Activated naive CD4-positive, alpha-beta T cell (primary cell): ENCODE measurements at places on chromosomes 1 and 21.

GRCh38 chr1:87790756-87791155 lies 462.1 kb downstream of the LMO4 start:
- no peak for DNase-seq

DNA sequence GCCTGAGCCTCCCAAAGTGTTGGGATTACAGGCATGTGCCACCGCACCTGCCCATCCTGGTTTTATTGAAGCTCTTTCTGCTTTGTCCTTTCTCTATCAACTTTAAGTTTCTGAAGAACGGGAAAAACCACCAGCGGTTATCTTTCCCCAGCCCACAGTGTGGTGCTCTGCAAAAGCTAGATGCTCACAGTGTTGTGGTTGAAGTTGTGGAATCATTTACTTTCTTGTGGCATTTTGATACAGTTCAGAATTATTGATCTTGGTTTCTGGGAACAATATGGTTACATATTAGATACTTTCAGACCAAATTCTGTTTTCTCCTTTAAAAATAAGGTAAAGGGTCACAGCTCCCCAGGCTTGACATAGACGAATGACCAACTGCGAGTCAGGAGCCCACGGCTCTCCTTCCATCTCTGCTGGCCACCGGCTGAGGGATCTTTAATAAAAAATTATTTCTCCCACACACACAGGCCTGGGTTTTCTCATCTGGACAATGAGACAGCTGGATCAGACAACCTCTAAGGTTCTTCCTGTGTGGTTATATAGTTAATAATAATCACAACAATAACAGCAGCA lies 385.3 kb downstream of the SETD4 start:
- DNase-seq = no peak

GRCh38 chr1:202804126-202804525 lies 4.1 kb downstream of the KDM5B start:
- DNase-seq = no peak

GRCh38 chr1:114756009-114756892 lies 1.5 kb downstream of the CSDE1 start:
- no peak for DNase-seq

- DNase-seq = no peak
These were observed 639.7 kb upstream of the USP24 start for GRCh38 chr1:55854911-55855310.

DNA sequence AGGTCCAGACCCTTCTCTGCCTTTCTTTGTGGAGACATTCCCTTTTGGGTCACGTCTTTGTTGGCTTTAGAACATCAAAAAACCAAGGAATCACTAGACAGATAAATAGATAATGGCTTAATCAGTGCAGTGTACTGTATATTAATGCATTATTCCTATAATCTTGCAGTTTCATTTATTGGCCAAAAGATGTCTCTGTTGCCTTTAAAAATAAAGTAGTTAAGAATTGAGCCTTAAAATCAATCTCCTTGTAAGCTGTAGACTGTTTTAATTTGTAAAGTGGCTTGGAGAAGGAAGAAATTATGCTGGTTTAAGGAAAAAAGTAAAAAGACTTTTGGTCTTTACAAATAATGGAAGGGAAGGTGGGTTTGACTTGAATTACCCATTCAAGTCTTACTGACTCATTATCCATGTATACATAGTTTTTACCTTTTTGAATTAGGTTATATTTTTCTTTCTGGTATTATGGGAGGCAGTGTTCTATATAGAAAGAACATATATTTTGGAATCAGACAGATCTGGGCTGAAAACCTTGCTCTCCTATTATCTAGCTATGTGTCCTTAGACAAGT lies 84.6 kb downstream of the VPS13D start:
- no peak for DNase-seq

- peak; percentile 28 for DNase-seq
These were observed 5.5 kb downstream of the MFSD2A start for GRCh38 chr1:39960431-39960958.

DNA sequence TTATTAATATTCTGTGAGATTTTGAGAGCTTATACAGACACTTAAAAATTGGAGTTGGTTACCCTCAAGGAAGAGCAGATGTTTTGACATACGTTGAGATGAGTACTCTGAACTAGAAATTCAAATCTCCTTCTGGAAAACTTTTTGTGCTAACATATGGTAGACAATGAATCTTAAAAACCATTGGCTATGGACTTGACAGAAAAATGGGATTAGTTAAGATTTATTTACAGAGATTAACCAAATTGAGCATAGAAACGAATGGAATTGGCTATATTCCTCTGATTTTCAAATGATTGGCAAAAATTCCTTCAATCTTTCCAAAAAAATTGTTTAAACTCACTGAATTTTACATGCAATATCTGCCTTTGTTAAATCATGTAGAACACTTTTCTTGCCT lies 1392.9 kb downstream of the BRINP3 start:
- no peak for DNase-seq

DNA sequence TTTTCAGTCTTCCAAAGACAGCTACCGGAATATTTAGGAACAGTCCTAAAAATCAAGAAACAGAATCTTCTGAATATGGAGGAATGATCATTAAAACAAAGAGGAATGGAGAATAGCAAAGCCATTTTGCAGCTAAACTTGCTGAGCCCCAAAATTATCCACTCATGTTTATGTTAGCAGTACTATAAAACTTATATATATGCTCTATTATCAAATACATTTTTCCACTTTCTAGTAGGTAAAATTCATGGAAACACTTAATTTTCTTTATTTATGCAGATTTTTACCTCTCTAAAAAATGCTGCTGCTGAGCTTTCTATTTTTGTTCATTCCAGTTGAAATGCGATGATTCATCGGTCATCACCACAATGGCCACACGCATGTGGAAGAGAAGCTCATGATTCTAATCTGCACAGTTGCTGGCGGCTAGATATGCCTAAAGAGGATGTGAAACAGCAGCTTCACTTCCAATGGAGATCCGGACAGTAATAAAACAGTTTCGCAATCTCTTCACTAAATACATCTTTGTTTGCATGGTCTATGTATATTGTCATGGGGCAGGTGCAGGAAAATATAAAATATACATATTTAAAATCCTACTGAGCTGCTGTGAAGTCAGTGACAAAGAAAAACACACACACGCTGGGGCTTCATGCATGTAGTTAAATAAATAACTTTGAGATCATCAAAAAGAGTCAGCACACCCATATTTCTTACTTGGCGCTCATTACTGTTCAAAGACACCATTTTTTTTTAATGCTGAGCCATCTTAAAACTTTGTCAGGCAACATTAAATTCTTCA lies 292.2 kb downstream of the SMYD3 start:
- no peak for DNase-seq

GRCh38 chr1:156747742-156748669 lies 3.5 kb downstream of the HDGF start:
- DNase-seq = no peak

GRCh38 chr1:186983327-186983726 lies 154.6 kb downstream of the PLA2G4A start:
- DNase-seq = no peak

DNA sequence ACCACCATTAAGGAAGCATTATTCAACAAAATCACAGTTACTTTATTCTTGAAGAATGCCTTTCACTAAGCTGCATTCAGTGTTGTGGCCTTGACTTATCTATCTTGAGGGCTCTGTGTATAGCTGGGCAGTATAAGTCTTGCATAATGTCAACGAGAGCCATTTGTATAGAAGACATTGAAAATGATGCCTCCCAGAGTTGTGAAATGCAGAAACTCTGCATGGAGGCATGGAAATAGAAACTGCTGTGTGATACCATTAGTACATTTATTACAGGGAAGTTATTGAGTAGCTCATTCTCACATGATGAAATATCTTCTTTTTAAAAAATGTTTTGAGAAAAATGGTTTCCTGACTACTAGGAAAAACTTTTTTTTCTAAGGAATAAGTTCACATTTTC lies 111.4 kb upstream of the SNX7 start:
- no peak for DNase-seq

- no peak for DNase-seq
These were observed 937 bp downstream of the PODN start for GRCh38 chr1:53062708-53063591.

DNA sequence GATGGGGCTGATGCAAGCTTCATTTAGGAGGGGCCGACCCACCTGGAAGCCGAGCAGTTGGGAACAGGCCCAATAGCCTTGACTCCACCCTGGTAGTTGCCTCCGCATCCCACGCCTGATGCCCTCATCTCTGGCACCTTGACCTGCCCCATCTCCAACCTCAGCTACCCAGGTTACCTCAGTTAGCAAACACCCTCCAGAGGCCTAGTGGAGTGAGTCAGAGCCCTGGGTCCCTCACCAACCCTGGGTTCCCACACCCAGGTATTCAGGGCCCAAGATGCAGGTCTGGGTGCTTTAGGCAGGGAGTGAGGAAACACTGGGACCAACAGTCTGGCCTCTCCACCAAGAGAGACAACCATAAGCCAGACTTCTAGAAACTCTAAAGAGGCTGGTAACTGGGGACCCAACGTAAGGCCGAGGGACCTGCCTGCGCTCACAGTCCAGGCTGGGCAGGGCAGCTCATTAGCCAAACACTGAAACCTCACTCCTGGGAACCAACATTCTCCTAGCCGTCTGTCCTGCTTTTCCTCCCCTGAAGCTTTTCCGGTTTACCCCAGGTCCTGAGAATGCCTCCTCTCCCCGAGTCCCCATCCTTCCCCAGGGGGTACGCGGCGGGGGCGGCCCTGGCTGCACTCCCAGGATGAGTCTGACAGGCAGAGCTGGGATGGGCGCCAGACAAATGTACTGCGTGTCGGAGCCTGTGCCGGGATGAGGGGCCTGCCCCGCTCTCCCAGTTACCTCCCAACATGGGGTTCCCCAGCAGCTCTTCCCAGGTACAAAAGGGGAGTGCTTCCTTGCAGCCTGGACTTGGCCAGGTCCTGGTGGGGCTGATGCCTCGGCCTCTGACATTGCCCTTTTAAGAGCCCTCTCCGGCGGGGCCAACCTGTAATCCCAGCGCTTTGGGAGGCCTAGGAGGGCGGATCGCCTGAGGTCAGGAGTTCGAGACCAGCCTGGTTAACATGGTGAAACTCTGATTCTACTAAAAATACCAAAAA lies 8.9 kb upstream of the CELSR2 start:
- DNase-seq = no peak

GRCh38 chr1:29311352-29312030 lies 75.2 kb downstream of the PTPRU start:
- DNase-seq = no peak

DNA sequence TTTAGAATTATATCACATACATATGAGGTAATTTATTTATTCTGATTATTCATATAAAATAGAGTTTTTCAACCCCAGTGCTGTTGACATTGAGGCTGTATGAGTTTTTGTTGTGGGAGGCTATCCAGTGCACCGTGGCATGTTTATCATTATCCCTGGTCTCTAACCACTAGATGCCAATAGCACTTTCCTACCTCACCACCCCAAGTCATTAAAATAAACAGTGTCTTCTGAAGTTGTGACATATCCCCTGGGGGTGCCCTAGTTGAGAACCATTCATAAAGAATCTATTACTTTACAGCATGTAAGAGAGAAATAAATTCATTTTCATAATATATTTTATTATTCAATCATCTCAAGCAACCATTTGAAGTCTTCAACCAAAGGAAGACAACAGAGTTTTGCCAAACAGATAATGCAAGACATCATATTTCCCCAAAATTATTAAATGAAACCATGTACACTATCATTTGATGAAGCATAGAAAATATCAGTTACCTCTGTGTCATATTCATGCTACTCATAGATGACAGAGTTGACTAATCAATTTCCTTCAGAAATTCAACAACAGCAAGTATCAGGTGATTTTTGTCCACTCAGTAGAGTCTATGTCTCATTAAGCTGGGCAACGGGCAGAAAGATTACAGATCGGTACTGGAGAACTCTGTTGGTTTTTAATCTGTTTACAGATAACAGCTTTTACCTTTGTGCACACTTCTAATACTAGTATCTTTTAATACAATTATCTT lies 39.5 kb upstream of the RGS1 start:
- DNase-seq = no peak

- no peak for DNase-seq
These were observed 179.2 kb downstream of the BACH1 start for GRCh38 chr21:29477941-29478340.

- DNase-seq = no peak
These were observed 55.2 kb downstream of the PUM1 start for GRCh38 chr1:31010086-31010989.

DNA sequence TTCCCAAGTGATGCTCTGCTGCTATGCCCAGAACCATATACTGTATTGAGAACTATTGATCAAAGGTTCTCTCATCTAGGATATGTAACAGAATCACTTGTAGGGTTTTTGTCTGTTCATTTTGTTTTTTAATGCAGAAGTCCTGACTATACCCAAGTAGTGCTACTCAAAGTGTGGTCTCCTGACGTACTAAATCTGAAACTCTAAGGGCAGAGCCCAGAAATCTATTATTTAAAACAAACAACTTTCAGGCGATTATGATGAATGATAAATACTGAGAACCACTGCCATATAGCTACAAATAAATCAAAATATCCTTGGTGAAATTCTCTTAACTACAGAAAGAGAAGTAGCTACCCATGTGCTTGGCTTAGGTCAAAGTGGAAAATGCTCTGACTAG lies 10.1 kb downstream of the ZZZ3 start:
- DNase-seq = no peak

- DNase-seq = peak; percentile 59
These were observed 671 bp downstream of the HNRNPU start for GRCh38 chr1:244863491-244864252.

DNA sequence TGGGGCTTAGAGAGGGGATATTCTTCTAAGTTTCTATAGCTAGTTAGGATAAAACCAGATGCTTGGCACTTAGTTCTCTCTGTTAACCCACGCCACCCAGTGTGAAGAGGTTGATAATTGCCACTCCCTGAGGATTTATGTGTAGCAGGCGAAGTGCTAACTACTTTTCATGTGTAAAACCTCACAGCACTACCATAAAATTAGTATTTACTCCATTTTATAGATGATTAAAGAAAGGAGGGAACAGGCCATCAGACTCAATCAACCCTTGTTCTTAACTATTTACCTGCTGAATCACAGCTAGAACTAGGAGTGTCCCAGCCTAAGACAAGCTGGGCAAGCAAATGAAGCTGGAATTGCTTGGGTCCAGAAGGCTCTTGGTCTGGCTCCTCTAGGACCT lies 8.9 kb downstream of the LIN28A start:
- no peak for DNase-seq

- no peak for DNase-seq
These were observed 13.2 kb downstream of the ESRRG start for GRCh38 chr1:216710055-216710454.

DNA sequence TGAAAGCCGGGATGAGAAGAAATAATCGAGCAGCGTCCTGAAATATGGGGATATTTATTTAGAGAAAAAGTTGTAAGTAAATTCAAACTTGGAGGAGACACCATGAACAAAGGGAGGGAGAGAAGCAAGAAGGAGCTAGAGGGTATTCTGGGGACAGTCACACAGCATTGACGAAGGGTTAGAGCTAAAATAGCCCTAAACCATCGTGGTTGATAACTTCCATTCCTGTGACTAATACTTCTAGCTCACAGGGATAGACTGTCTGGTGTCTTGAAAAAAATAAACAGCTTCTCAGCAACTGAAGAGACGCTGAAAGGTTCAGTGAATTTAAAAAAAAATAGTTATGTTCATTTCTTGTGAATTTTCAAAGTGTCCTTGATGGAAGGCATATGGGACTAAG lies 86.7 kb downstream of the LRRC53 start:
- DNase-seq = no peak

- DNase-seq = no peak
These were observed at the start of gene ALX3 for GRCh38 chr1:110070671-110071242. TSS of gene ALX3 (minus strand) at chr1:110070672. CDS start at chr1:110070612, 60 bp downstream.
